ENCODE measurements at places on chromosomes 1 and 21. TPM values are rescaled to one million over a fixed set of nuclear protein-coding genes. Genes with fewer than 3 reads are reported as not detected.

Gene CYP4Z1
- 0.71 TPM for total RNA-seq

- no peak for DNase-seq
These were observed 3.2 kb upstream of the DISP1 start for GRCh38 chr1:222811671-222812070.

- peak; percentile 52 for DNase-seq
These were observed 65.6 kb downstream of the HHAT start for GRCh38 chr1:210394281-210394821.

DNA sequence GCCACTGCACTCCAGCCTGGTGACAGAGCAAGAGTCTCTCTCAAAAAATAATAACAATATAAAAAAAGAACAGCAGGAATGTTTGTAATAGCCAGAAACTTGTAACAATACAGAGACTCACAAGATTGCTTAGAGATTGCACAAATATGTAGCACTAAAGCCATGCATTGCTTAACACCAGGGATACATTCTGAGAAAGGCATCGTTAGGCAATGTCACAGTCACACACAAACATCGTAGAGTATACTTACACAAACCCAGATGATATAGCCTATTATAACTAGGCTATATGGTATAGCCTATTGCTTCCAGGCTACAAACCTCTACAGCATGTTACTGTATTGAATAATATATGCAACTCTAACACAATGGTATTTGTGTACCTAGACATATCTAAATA is 45.3 kb downstream of the GPATCH2 start:
- DNase-seq = no peak

- no peak for DNase-seq
These were observed 181.5 kb downstream of the GABPA start for GRCh38 chr21:25916226-25916625.

DNA sequence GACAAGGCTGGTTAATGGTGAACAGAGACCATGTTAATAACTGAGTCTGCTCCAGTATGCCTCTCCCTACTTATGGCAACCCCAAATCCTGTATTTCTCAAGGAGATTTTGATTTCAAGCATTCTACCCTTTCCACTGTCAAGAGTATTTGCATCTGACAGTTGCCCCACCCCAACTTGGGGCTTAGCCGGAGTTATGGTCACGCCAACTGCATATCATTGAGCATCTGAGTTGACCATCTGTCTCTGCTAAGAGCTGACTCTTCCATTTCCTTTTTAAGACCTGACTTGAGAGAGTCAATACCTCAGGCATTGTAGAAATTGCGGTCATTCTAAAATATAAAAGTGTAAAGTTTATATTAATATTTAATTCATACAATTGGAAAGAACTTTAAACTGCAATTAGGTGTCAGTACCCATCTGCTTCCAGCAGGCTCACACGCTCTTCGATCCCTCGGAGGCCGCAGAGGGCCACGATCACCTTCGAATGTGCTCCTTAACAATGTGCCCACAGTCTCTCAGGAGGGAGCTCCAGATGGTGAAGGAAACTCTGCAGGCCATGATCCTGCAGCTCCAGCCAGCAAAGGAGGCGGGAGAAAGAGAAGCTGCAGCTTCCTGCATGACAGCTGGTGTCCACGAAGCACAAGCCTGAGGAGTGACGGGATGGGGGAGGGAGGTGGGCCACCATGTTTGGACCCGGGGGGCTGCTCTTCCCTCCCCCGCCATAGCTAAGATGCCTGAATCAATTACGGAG is 409.8 kb downstream of the DISC1 start:
- DNase-seq = no peak

- no peak for DNase-seq
These were observed 641 bp upstream of the ZBTB21 start for GRCh38 chr21:42010507-42011495.

Data from left ventricle myocardium inferior (tissue), 1 donor.